NCI-H446 (cell line): ENCODE measurements at places on chromosomes 4 and X.

- no peak for DNase-seq
Measured at GRCh38 chr4:8157496-8157895, 1.1 kb downstream of the ABLIM2 start.

DNA sequence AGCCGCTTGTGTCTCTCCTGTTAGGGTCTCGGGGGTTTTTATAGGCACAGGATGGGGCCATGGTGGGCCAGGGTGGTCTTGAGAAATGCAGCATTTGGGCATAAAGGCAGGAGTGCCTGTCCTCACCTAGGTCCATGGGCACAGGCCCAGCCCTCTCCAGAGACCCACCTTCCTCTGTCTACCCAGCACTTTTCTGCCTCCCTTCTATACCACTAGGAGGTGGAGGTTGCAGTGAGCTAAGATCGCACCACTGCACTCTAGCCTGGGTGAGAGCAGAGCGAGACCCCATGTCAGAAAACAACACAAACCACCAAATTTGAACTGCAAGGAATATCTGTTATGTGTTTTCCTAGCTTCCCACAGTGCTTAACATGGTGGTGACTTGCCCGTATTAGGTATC is 38.0 kb downstream of the MOB1B start:
- no peak for DNase-seq

DNA sequence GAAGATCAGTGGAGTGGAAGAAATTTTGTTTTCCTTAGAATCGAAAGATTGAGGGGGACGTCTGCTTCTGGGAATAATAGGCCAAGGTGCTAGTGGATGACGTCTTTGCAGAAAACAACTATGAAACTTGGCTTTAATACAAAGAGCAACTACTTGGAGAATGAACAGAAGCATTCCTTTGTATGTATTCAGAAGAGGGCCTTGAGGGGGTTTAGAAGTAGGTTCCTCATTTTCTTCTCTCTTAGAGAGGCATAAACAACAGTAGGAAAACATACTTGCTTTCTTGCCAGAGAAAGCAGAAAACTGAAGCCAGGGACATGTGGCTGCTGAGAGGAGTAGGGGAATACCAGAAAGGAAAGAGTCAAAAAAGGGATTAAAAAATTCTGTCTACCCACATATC is 167.8 kb downstream of the ZNF330 start:
- DNase-seq, result no peak

- no peak for DNase-seq
Measured at GRCh38 chrX:137999552-137999951, 433.6 kb downstream of the ZIC3 start.

- DNase-seq, result no peak
Measured at GRCh38 chr4:38780833-38781484, 1.8 kb downstream of the TLR10 start.

GRCh38 chr4:76821641-76822040 is 76.3 kb downstream of the SOWAHB start:
- peak; percentile 6 for DNase-seq

DNA sequence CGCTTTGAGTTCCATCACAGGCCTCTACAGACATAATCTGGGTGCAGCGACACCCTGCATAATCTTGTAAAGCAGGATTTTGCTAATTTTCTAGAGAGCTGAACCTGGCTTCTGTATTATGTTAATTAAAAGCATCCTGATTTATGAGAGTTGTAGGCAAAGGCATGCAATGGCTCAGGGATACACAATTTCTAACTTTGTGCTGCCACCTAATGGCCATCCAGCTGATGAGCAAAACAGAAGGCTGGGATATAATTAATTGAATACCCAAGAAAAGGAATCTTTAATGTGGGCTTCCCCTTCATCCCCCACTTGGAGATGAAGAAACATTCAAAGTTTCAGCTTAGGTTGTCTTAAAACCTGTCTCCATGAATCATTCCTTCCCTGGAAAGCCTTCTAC is 78.1 kb downstream of the BMP15 start:
- DNase-seq, result peak; percentile 26

GRCh38 chr4:81786063-81786763 is 314.5 kb upstream of the RASGEF1B start:
- peak; percentile 26 for DNase-seq

DNA sequence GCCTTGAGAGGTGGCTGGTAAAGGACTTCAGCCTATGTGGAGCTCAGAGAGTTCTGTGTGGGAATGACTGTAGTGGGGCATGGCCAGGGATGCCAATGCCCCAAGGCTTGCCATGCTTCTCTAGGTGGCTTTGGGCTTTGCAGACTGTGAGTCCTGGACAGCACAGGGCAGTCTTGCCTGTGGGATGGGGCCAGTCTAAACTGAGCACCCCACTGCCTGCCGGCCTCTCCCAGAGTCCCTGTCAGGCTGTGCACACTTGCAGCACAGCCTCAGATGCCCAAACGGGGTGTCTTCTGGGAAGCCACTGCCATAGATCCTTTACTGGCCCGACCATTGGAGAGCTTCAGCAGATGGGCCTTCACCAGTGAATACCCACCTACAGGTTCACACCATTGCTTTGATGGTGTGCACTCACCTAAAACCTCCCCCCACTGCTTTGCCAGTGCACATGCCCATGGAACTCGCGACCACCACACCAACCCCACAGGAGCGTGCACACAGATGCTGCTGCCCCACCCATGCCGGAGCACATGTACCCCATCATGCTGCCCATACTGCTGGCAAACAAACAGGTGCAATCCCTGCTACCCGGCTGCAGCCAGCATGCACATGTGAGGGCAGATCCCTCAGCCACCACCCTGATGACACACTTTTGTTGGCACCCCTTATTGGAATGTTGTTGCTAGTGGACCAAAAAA is 97.3 kb upstream of the CNKSR2 start:
- DNase-seq, result no peak

DNA sequence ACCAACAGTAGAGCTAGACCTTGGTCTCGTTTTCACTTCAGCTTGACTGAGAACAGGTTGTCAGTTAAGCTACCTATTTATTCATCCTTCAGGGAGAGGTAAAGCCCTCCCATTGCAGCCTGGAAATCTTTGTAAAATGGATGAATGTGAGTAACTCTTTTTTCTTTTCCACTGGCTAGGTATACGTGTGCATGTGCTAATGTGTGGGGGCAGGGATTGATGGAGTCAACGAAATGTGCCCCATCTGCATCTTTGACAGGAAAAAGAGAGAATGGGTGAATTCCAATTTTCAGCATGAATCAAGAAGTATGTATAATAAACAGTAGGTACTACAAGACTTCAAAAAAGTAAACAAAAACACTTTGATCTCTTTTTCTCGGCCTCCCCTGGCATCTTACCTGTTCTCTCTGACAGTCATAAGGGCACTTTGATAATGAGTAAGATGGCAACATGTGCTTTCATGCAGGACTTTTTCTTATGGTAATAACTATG is at the start of gene IL21:
Gene IL21 (minus strand): TSS at position 51 of the 492 bp plus-strand sequence. CDS start 55 bp downstream, outside the sequence.
- no peak for DNase-seq

GRCh38 chrX:14030174-14030530 is 460 bp upstream of the GEMIN8 start:
- DNase-seq, result no peak

GRCh38 chr4:5979981-5980380 is 38.2 kb downstream of the C4orf50 start:
- DNase-seq, result peak; percentile 54

GRCh38 chrX:53227224-53227765 is 2.3 kb upstream of the KDM5C start:
- DNase-seq, result no peak

DNA sequence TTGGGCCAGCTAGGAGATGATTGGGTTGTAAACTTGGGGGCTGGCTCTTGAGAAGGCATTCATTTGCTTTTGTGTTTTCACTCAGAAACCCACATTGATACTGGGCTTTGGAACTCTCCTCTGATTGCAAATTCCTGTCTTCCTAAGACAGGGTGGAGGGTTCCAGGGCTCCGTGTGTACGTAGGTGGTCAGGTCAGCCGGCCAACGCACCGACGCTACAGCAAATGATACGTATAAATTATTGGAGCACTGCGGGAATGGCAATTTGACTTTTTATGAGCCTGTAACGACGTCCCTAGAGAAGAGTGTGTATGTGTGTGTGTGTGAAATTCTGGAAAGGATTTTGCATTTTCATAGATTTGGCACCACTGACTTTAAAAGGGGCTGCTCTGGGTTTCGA is 236.9 kb downstream of the SHOX start:
- DNase-seq, result no peak
